ENCODE measurements at places on chromosomes 11 and 22. TPM values are rescaled to one million over a fixed set of nuclear protein-coding genes. Genes with fewer than 3 reads are reported as not detected.

The SYT7 gene
- polyA plus RNA-seq, result 2.6 TPM

The CARD10 gene
- 13.0 TPM for polyA plus RNA-seq

The PAAF1 gene
- polyA plus RNA-seq, result 32.4 TPM

The FAM180B gene
- polyA plus RNA-seq, result 4.1 TPM

The OPCML gene
- polyA plus RNA-seq, result 2.3 TPM

The P4HA3 gene
- polyA plus RNA-seq, result 9.3 TPM

The UCP3 gene
- 2.2 TPM for polyA plus RNA-seq

DNA sequence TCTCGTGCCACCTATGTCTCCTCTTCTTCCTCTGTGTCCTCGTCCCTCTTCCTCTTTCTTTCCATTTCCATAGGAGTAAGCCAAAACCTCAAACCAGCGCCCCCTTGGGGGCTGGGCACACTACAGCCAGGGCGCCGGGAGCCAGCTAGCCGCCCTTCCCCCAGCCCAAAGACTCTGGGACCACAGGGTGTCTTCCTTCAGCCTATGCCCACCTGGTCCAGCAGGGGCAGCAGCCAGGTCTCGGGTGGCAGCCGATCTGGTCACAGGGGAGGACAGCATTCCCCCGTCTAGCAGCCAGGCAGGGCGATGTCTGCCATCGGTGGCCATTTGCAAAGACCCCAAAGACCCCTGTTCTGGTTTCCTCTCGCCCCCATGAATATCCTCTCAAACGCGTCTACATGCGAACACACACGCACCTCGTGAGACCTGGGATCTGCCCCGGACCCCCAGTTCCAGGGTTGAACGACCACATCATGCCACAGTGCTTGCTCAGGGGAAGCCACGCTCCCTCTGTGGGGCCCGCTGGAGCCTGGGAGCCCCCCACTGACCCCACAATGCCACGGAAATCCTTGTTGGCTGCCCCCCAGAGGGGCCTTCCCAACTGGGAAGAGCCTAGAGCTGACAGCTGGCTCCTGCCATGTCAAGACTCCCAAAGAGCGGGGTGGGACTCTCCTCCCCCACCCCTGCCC lies 546.0 kb upstream of the CCDC179 start:
- DNase-seq, result no peak
- no peak overlapping the region for H3K27ac ChIP-seq
- no peaks in the 10 kb centered on the region for H3K27me3 ChIP-seq
- H3K36me3 ChIP-seq, result no peaks in the 10 kb centered on the region
- H3K4me1 ChIP-seq, result no peaks in the 10 kb centered on the region

- H3K27ac ChIP-seq, result no peak overlapping the region
- no peaks in the 10 kb centered on the region for H3K27me3 ChIP-seq
- no peak overlapping the region for H3K4me3 ChIP-seq
- no peaks in the 10 kb centered on the region for H3K36me3 ChIP-seq
These were observed 630 bp downstream of the CD5 start for GRCh38 chr11:61102667-61103571.

DNA sequence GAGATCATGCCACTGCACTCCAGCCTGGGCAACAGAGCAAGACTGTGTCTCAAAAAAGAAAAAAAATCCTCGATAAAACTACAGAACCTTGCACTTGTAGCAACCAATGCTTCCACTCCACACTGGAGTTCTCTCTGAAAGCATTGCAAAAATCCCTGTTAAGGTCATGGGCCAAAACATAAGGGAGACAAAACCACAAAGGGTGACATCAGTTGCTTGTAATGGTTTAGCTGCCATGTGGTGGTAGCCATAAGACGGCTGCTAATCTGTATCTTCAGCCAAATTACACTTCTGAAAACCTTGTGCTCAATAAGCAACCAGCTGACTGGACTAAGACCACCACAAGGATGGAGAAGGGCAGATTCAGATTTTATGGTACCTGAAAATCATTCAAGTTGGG lies 20.6 kb upstream of the TPH1 start:
- H3K4me1 ChIP-seq, result no peaks in the 10 kb centered on the region
- no peak for DNase-seq
- no peak overlapping the region for H3K4me3 ChIP-seq
- no peaks in the 10 kb centered on the region for H3K36me3 ChIP-seq
- no peak overlapping the region for H3K27ac ChIP-seq
- H3K27me3 ChIP-seq, result no peaks in the 10 kb centered on the region

- no peak for DNase-seq
- H3K36me3 ChIP-seq, result no peaks in the 10 kb centered on the region
- no peak overlapping the region for H3K4me3 ChIP-seq
- no peaks in the 10 kb centered on the region for H3K4me1 ChIP-seq
- no peak overlapping the region for H3K27ac ChIP-seq
- H3K27me3 ChIP-seq, result no peaks in the 10 kb centered on the region
These were observed 68.3 kb upstream of the SLC6A5 start for GRCh38 chr11:20530942-20531703.

GRCh38 chr11:44611088-44611487 lies 45.6 kb downstream of the CD82 start:
- peaks cover 45% of the 10 kb centered on the region for H3K36me3 ChIP-seq
- peaks cover 16% of the 10 kb centered on the region for H3K4me1 ChIP-seq
- no peak overlapping the region for H3K4me3 ChIP-seq
- no peak for DNase-seq
- H3K27ac ChIP-seq, result no peak overlapping the region
- H3K27me3 ChIP-seq, result no peaks in the 10 kb centered on the region

DNA sequence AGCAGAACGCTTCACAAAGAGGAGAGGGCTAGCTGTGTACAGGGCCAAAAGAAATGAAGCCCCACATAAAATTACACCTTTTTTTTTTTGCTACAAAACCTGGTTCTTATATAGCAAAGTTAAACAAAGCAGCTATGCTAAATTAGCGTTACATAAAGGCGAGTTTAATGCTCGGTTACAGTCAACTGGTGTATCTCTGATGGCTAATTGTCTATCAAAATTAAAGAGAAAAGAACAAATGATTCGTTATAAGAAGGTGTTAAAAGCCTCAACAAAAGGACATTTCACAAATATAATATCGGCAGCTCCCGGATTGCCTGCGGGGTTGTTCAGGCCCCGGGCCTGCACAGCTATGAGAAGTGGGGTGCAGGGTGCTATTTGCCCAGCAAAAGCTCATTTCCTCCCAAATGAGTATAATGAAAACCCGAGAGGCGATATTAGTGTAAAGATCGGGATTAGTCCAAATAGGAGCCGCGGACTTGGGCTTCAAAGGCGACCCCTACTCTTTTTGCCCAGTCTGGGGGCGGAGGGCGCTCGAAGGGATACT lies 13.3 kb upstream of the PAX6 start:
- H3K27me3 ChIP-seq, result peaks cover 83% of the 10 kb centered on the region
- H3K27ac ChIP-seq, result no peak overlapping the region
- peaks cover 6% of the 10 kb centered on the region for H3K4me1 ChIP-seq
- H3K4me3 ChIP-seq, result no peak overlapping the region

DNA sequence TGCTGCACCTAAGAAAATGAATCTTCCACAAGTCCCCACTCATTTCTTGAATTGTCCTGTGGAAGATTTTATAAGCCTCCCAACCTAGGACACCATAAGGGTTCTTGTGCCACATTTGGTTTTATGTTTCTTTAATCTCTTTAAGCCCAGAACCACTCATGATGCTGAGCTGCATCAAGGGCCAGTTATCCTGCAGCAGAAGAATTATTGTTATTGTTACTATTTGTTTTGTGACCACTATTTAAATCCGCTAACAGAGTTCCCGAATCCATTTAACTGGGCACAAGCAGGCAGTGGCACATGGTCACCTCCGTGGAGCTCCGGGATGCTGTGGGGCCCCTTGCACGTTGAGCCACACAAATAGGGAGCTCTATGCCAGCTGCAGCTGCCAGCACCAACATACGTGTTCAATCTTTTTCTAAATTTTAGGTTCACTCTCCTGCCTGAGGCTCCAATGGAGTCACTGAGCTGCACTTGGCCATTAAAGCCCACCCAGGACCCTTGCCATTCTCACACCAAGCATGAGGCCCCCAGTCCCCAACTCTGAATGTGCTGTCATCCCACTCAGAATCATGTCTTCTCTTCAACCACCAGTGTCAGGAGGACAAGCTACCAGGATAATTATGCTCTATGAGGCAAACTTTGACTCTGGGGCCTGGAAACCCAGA lies 60.6 kb downstream of the DGCR2 start:
- no peak overlapping the region for H3K27ac ChIP-seq
- no peak for DNase-seq
- H3K4me1 ChIP-seq, result peaks cover 17% of the 10 kb centered on the region

DNA sequence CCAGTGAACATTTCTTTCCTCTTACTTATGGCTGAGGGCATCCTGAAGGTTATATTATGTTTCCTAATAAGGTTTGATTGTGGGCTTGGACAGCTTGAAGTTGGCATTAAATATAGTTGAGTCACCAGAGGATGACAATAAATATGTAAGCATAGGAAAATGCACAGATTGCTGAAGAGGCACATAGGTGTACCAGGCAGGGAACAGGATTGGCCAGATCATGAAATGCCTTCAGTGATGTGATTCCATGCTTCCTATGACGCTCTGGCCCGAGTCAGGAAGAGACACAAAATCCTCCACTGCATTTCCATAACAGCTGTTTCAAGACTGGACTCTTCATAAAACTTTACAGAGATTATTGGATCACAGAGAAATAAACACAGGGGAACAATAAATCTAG lies 41.4 kb upstream of the SYN3 start:
- H3K4me1 ChIP-seq, result no peaks in the 10 kb centered on the region
- H3K27me3 ChIP-seq, result no peaks in the 10 kb centered on the region
- no peak overlapping the region for H3K4me3 ChIP-seq
- H3K27ac ChIP-seq, result no peak overlapping the region
- no peaks in the 10 kb centered on the region for H3K36me3 ChIP-seq

DNA sequence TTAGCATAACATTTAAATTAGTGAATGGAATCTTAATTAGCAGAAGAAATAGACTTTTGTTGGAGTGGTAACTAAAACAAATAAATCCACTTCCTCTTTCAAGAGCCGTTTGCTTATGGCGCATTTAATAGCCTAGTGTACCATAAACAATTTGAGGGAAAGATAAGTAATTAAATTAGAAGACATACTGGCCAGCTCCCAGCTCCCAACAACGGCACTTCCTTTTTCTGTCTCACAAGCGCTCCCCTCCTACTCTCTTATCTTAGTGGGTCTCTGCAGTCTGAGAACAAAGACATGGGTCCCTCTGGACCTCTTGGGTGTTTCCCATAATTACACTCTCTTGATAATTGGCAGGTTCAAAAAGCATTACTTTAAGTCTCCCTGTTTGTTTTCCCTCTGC lies 146.0 kb downstream of the OPCML start:
- H3K4me1 ChIP-seq, result peaks cover 39% of the 10 kb centered on the region
- no peak overlapping the region for H3K4me3 ChIP-seq
- DNase-seq, result peak; percentile 37
- H3K27me3 ChIP-seq, result peaks cover 10% of the 10 kb centered on the region
- H3K36me3 ChIP-seq, result no peaks in the 10 kb centered on the region

- peak overlapping the region; percentile 86 for H3K27ac ChIP-seq
- peak; percentile 91 for DNase-seq
- H3K4me1 ChIP-seq, result peaks cover 10% of the 10 kb centered on the region
- no peak overlapping the region for H3K4me3 ChIP-seq
These were observed 157.0 kb upstream of the TIMP3 start for GRCh38 chr22:32644252-32645100.

GRCh38 chr11:9078113-9079086 lies 13.0 kb downstream of the SCUBE2 start:
- peak; percentile 88 for DNase-seq
- H3K4me1 ChIP-seq, result peaks cover 9% of the 10 kb centered on the region
- no peaks in the 10 kb centered on the region for H3K27me3 ChIP-seq
- H3K27ac ChIP-seq, result peak overlapping the region; percentile 66

DNA sequence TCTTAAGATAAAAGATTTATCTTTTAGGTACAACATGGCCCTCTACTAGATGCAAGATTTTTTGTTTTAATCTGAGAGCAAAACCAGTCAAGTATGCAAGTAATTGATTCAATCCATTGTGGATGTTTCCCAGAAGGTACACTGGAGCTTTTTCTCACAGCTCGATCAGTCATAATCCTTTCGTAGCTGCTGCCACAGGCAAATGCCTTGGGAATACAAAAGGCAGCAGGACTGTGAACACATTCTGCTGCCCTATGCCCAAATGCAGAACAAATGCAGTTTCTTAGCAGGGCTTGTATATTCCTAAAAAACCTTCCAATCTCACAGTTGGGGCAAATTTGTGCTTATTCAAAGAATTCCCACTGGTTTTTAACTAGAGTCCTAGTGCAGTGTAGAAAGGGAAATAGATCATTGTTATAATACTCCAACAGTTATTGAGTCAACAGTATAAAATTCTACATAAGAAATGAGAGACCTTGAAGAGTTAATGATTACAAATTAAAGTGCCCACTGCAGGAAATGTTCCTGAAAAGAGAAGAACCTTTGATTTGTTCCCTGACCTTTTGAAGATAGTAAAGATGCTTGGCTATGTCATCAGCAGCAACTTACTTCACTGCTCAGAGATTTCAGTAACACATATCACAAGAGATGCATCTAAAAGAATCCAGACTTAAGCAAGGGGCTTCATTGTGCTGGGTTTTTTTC lies 14.1 kb downstream of the LPXN start:
- H3K4me1 ChIP-seq, result no peaks in the 10 kb centered on the region
- H3K4me3 ChIP-seq, result no peak overlapping the region
- H3K36me3 ChIP-seq, result no peaks in the 10 kb centered on the region
- H3K27me3 ChIP-seq, result no peaks in the 10 kb centered on the region
- no peak overlapping the region for H3K27ac ChIP-seq

DNA sequence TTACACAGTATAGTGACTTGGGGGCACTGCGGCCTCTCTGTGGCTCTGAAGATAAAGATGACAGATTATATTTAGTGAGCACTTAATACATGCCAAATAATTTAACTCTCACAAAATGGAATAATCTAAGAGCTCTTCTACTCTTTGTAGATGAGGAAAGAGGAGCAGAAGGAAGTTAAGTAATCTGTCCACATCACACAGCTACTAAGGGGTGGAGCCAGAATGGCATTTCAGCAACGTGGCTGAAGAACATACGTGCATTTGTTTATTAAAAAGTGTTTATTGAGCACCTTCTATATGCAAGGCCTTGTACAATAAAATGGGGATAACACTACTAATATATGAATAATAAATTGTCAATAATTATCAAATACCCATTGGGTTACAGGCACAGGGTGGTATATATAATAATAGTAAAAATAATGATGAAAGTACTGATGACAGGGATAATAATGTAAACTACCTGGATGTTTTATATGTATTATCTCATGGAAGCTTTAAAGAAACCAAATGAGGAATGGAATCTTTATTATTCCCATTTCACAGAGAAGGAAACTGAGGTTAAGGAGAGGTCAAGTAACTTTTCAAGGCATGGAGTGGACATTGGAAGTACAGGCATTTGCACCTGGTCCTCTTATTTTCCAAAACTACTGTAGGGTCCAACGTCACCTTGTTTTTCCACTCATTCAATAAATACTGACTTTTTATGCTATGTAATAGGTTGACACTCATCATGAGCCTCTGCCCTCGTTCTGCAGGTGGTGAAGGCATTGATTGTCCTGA lies 38.0 kb upstream of the IL17RA start:
- DNase-seq, result no peak
- H3K4me1 ChIP-seq, result no peaks in the 10 kb centered on the region
- H3K27ac ChIP-seq, result no peak overlapping the region
- H3K36me3 ChIP-seq, result peaks cover 2% of the 10 kb centered on the region
- no peak overlapping the region for H3K4me3 ChIP-seq

GRCh38 chr11:87440076-87440770 lies 402.5 kb downstream of the TMEM135 start:
- peaks cover 3% of the 10 kb centered on the region for H3K4me1 ChIP-seq
- H3K36me3 ChIP-seq, result no peaks in the 10 kb centered on the region
- peak; percentile 96 for DNase-seq
- H3K4me3 ChIP-seq, result no peak overlapping the region

GRCh38 chr11:32172848-32173834 lies 82.3 kb downstream of the RCN1 start:
- peak; percentile 56 for DNase-seq
- H3K27ac ChIP-seq, result no peak overlapping the region
- peaks cover 8% of the 10 kb centered on the region for H3K4me1 ChIP-seq
- peaks cover 3% of the 10 kb centered on the region for H3K27me3 ChIP-seq
- H3K4me3 ChIP-seq, result no peak overlapping the region
